ENCODE measurements at places on chromosomes 12 and 14.
A peak's percentile ranks its signal among the peaks of the same experiment; 100 is the strongest.

- no peak for DNase-seq
These were observed 183.3 kb upstream of the SEL1L start for GRCh38 chr14:81716953-81717352.

GRCh38 chr14:69921052-69921451 lies 41.8 kb downstream of the SMOC1 start:
- no peak for DNase-seq

GRCh38 chr12:102992720-102993119 lies 35.2 kb downstream of the ASCL1 start:
- DNase-seq, result no peak

DNA sequence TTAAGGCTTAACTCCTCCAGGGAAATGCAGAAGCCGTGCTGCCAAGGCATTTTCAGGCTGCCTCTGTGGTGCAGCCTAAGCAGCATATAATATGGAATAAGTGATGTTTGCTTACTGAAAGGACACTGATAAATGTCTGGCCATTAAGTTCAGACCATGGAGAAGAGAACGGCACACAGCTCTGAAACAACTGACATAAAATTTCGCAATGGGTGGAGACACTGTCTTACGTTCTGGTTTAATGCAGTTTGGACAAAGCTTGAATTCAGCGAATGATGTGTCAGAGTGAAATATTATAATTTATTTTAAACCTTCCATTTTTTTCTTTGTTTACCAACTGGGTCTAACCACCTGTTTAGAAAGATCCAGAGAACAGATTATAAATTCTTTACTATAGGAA lies 27.2 kb upstream of the NRXN3 start:
- DNase-seq, result no peak

DNA sequence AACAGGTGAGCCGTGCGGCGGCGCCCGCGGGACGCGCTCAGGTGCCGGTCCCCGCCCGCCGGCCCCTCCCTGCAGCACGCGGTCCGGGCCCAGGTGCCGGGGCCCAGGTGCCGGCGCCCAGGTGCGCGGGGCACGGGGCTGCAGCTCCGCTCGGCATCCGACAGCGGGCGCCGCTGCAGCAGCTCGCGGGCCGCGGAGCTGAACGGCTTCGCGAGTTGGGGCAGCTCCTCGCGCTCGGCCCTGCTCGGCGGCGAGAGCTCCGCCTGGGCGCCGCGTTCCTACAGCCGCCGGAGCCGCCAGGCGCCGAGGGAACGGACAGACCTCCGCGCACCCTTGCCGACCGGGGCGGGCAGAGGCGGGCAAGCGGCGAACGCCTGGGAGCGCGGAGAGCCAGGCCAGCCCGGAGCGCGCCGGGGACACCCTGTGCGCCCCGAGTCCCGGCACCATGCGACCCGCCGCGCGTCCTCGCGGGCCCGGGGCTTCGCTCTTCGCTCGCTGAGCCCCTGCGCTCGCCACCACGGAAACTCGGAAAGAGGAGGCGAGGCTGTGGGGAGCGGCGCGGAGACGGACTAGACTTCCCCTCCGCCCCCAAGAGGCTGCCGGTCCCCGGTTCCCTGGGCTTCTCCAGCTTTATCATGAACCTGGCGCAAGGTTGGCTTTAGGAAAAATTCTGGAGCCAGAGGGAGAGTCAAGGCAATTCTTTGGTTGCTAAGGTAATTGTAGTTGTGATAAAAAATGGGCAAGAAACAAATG lies at the start of gene RGS6:
Gene RGS6 (plus strand): TSS at position 201 of the 753 bp plus-strand sequence.
- peak; percentile 6 for DNase-seq

- DNase-seq, result no peak
These were observed 4.2 kb downstream of the PPM1H start for GRCh38 chr12:62930546-62931425.

DNA sequence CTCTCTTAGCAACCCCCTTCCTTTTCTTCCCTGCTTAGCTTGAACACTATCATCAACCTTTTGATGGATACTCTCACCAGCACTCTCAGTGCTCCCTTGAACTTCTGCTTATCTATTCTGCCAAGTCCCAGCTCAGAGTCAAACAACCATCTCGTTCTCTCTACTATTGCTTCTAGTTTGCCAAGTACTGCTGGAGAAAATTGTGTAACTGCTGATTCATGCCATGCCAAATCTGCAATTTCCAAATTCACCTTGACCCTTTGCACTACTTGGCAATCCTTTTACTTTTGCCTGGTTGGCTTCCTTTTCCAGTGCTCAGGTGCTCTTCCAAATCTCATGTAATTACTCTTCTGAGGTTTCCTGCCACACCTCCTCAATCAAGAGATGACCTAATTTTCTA lies 2.8 kb upstream of the CCDC196 start:
- peak; percentile 37 for DNase-seq

GRCh38 chr12:117850048-117850447 lies 118.7 kb downstream of the KSR2 start:
- DNase-seq, result peak; percentile 57

DNA sequence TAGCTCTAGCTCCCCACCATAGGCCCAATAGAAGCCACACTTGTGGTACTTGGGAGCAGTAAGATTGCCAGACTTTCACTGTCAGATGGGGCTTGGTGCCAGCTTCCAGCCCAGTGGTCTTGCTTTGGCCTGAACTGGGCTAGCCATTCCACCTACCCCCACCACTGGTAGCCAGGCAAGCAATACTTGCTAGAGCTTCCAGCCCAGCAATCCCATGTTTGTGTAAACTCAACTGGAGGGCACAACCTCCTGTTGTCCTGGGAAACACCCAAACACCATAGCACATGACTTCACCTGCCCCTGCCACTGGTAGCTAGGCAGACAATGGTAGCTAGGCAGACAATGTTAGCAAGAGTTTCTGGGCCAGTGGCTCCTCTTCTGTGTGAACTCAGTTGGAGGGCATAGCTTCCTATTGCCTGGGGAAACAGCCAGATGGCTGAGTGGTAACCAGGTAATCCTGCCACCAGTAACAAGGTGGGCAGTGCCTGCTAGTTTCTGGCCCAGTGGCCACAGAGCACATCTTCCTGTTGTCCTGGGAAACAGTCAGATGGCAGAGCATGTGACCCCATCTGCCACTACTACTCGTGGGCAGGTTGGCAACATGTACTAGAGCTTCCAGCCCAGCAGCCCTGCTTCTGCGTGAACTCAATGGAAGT lies 5.6 kb upstream of the OR6C76 start:
- no peak for DNase-seq

GRCh38 chr12:105235281-105235731 lies 668 bp downstream of the APPL2 start:
- no peak for DNase-seq

GRCh38 chr12:114274131-114274530 lies 131.8 kb downstream of the TBX5 start:
- no peak for DNase-seq

GRCh38 chr12:22008196-22008595 lies 37.8 kb upstream of the CMAS start:
- no peak for DNase-seq

- DNase-seq, result no peak
These were observed 285.9 kb downstream of the MDGA2 start for GRCh38 chr14:47389535-47389934.

- DNase-seq, result no peak
These were observed 24.0 kb upstream of the HIGD1C start for GRCh38 chr12:50928392-50928791.

DNA sequence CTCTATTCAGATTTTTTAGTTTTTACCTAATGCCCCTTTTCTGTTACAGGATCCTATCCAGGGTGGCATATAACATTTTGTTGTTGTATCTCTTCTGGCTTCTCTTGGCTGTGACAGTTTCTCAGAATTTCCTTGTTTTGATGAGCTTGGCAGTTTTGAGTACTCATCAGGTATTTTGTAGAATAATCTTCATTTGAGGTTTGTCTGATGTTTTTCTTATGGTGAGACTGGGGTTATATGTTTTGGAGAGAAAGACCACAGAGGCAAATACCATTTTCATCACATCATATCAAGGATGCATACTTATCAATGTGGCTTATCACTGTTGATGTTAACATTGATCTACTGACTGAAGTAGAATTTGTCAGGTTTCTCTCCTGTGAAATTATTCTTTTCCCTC lies 14.0 kb upstream of the LYZ start:
- no peak for DNase-seq

Data from fibroblast of pulmonary artery (primary cell).